Dorsolateral prefrontal cortex (tissue), 122 donors: ENCODE measurements at places on chromosomes 1 and 21. TPM values are rescaled to one million over a fixed set of nuclear protein-coding genes. Genes with fewer than 3 reads are reported as not detected.

WNT9A gene
- total RNA-seq = 1.5 TPM

DNA sequence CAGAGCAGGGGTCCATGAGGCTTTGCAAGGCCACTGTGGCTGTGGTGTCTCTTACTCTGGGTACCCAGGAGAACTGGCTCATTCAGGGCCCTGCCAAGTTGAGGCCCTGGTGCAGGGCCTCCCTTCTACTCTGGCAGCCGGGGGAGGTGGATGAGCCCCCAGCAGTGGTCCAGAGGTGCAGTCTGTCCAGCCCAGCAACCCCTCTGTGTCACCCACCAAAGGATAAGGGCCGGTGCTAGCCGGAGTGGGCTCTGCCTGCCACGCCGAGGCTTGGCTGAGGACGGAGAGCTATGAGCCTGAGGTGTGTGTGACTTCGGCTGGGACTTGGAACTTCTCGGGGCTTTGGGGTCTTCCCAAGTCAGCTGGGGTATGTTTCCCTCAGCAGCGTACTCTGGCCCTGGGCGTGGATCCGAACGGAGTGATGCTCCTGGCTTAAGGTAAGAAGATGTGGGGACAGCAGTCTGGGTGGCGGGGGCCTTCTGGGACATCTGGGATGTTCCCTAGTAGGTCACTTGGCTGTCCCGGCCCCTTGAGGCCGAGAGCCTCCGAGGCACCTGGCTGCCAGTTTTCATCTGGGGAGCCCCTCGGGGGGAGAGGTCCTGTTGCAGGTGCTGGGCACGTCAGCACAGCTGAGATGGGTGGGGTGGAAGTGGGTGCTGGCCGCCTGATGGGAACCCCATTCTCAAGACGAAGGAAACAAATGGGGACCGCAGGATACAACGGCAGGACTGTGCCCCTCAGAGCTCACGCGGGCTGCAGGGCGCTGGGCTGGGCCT lies 25.9 kb downstream of the RUNX3 start:
- DNase-seq = no peak

DNA sequence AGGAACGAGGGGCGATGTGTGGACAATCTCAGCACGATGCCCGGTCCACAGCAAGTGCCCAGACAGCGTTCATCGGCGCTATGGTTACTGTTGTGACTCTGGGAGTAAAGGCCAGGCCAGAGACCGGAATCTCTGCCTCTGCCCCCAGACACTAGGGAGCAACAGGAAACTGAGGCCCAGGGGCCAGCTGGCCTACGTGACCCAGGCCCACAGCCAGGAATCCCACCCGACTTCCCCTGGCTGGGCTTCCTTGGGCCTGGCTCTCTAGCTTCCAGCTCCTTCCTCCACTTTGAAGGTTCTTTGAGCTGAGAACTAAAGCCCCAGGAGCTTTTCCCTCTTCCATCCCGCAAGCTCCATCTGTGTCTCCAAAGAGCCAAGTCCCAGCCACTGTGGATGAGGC lies 4.6 kb downstream of the LRP8 start:
- DNase-seq = no peak

GRCh38 chr21:45304945-45305344 lies 17.2 kb upstream of the POFUT2 start:
- DNase-seq = peak; percentile 21
